ENCODE measurements at places on chromosomes 3 and 15. TPM values are rescaled to one million over a fixed set of nuclear protein-coding genes. Genes with fewer than 3 reads are reported as not detected.

The FAM174B gene
- total RNA-seq: 10.6 TPM

The AADAC gene
- not detected for total RNA-seq

The FOXL2NB gene
- total RNA-seq: not detected

The SV2B gene
- total RNA-seq: not detected

DNA sequence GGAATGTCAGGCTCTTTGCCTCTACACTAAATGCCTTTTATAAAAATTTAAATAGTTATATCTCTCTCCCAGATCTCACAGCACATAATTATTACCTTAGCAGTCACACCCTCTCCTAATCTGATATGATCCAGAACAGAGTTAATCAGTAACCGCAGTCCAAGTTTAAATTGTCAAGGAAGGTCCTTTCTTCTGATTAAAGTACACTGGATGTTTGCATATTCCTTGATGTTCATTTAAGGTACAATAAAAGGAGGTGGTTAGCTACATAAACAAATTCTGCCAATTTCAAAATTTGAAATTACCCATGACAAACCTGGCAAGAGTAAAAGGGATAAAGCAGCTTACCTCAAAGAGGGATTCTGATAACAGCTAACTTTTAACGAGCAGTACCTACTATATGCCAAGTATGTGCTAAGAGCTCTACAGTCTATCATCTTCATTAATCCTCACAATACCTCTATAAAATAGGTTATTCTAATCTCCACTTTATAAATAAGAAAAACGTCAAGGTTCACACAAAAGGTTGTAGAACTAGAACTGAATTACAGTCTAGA, 4.3 kb downstream of the GOLIM4 start:
- no peak for DNase-seq

- no peak for DNase-seq
Observed at GRCh38 chr3:196660381-196661166, 21.1 kb downstream of the NRROS start.

- DNase-seq: no peak
Observed at GRCh38 chr3:180402471-180403073, 199.4 kb upstream of the TTC14 start.

GRCh38 chr3:42477696-42478095, 24.7 kb upstream of the VIPR1 start:
- DNase-seq: no peak

DNA sequence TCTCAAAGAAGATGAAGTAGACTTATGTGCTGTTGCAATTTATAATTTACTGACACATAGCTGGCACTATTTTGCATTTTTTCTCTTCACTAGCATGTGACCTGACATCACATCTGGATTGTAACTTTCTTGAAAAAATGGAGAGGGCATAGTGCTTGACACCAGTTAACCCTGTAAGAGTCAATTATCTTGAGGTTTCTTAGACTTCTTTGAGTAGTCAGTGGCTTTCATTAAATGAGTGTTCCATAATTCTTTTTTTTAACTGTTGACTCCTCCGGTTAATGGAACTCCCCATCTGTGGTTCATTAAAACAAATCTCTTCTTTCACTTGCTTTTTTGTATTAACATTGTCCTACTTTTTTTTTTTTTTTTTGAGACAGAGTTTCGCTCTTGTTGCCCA, 16.9 kb upstream of the PRKCI start:
- DNase-seq: no peak

DNA sequence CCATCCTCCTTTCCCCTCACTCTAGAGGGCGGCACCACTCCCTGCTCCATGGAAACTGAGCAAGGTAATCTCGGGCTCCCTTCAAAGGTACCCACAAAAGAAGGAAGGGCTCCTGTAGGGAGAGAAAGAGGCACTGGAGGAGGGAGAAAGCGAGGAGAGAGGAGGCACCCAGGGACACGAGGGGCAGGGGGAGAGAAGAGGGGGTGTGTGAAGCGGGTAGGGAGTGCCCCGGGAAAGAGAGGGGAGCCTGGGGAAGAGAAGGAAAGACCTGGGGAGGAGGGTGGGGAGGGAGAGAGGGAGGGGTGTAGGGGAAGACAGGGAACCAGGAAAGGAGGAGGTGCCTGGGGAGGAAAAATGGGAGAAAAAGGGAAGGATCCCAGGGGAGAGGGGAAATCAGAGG, 523 bp downstream of the VILL start:
- DNase-seq: no peak

DNA sequence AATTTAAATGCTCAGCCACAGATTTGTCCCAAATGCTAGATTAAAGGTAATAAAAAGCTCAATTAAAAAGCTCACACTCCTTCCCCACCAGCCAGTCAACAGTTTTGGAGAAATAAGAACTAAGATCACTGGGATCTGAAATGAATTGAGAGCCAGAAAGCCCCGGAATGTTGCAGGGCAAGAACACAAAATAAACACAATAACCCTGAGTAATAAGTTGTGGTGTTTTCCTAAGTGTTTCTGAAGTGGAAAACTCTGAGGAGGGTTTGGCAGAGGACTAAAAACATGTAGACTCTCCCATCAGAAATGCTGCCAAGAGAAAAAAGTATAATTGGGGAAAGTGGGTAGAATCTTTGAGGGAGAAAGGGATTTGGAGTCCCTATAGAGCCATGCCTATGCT, 127.8 kb downstream of the ABI3BP start:
- no peak for DNase-seq

DNA sequence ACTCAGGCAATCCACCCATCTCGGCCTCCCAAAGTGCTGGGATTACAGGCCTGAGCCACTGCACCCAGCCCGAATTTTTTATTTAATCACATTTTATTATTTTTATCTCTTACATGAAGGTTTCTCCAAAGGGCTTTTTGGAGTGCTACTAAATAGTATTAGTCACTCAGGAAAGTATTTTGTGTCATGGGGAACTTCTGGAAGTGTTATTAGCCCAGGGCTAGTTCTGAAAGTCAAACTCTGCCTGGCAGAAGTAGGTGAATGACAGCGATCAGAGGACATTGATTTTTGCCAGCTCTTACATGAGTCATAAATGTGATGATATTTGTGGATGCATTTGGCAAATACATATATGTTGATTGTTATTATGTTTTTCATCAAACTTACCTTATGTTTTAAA, 48.7 kb downstream of the ZPLD1 start:
- no peak for DNase-seq

- no peak for DNase-seq
Observed at GRCh38 chr3:171895900-171896299, 52.8 kb downstream of the TMEM212 start.

- no peak for DNase-seq
Observed at GRCh38 chr15:52191207-52191606, at the start of gene GNB5. Gene GNB5, minus strand, starts transcription at chr15:52191392. Its CDS starts 6,716 bp downstream, at chr15:52184676.

- no peak for DNase-seq
Observed at GRCh38 chr15:39642011-39642640, 61.2 kb downstream of the THBS1 start.

GRCh38 chr3:53227993-53228885, 27.6 kb downstream of the TKT start:
- no peak for DNase-seq

DNA sequence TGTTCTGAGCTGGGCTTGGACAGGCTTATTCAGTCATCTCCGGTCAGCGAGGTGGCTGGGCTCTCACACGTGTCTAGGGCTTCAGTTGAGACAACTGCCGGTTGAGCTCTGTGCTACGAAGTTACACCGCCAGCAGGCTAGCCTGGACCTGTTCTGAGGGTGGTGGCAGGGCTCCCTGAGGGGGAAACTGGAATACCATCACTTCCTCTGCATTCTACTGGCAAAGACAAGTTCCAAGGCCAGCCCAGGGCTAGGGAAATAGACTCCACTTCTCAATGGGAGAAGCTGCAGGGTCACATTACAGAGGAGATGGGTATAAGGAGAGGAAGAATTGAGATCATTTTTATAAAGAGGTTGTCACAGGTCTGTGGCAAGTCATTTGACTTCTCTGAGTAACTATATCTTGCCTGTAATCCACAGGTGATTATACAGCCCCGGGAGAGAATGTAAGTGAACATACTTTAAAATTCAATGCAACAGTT, 106.8 kb upstream of the IL12A start:
- DNase-seq: no peak

Measured in neural crest cell (in vitro differentiated cells).